NCI-H2107 (cell line): ENCODE measurements at places on chromosomes 1 and 21.

DNA sequence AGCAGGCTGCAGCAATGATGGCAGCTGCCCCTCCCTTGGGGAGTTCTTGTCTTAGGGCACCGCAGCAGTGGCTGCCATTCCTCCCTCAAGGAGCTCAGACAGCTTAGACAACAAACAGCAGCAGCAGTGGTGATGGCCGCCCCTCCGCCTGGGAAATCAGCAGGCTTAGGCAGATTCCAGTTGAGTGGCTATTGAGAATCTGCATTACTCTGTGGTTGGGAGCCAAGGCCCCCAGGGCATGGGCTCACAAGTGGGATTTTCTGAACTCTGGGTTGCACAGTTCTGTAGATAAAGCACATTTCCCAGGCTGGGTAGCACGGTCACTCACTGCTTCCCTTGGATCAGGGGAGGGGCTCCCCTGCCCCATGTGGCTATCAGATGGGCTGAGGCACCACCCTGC, 1280.7 kb upstream of the TMPRSS15 start:
- no peak for DNase-seq

GRCh38 chr1:21495225-21495820, 13.9 kb upstream of the ALPL start:
- no peak for DNase-seq

GRCh38 chr21:36186506-36187399, 30.1 kb downstream of the DOP1B start:
- no peak for DNase-seq

DNA sequence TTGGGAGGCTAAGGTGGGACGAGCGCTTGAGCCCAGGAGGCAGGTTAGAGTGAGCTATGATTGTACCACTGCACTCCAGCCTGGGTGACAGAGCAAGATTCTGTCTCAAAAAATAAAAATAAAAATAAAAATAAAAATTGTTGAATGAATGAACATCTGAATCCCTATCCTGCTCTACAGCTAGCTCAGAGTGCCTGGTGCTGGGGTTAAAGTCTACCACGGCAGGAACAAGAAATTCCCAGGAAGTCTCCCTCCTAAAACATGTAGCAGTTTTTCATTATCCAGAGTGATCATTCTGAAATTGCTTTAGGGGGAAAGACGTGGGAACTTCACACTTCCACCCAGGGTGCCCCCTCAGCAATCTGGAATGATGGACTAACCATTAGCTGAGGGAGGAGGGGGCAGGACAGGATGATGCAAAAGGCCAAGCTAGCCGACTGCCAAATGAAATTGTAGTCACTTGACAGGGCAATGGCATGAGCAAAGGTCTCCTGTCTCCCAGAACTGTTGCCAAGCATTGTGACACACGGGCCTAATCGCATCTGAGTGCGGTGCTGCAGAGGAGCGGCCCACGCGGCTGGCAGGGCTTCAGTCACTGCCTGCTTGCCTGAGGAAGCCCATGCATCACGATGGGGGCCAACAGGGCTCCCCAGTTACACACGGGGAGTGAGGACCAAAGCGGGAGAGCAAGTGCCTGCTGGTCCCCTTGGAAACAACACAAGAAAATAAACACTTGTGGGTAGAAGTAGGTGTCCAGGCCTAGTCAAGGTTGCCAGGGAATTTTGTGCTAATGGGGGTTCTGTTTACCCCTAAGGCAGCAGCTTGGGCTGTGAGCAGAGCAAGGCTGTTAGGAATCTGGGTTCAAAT, 85.7 kb downstream of the NENF start:
- DNase-seq = no peak

DNA sequence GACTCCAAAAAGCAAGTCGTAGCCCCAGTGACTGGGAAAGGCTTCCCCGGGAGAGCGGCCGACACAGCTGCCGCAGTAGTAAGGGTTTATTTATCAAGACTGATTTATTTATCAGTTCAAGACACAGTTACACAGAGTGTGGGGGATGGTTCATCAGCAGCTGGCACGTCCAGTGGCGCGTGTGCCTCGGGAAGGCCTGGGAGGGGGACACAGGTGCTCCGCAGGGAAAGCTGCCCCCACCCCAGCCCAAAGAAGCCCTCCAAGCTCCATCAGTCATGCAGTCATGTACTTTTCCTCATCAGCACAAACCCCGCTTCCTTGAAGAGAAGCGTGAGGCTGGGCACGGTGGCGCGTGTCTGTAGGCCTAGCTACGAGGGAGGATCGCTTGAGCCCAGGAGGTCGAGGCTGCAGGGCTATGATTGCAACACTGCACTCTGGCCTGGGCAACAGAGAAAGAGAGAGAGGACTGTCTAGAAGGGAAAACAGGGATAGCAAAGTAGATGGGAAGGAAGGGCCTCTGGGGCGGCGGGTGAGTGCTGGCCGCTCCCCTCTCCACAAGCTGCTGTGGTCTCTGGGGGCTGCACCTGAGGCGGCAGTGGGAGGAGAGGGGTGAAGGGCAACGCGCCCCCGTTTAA, 53.2 kb downstream of the PRKCZ start:
- no peak for DNase-seq

DNA sequence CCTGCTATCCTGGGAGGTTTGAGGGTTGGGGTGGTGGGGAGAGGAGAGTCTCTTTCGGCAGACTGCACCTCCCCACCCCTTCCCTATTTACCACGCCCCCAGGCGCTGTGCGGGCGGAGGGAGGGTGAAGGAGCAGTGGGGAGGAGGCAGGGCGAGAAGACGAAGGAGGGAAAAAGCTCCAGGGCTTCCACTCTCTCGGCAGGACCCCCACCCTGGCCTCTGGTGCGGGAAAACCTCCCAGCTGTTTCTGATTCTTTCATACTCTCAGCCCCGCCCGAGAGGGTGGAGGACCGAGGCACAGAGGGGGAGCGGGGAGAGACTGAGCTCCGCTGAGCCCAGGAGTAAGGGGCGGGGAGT, 866 bp upstream of the WNT2B start:
- DNase-seq = no peak

DNA sequence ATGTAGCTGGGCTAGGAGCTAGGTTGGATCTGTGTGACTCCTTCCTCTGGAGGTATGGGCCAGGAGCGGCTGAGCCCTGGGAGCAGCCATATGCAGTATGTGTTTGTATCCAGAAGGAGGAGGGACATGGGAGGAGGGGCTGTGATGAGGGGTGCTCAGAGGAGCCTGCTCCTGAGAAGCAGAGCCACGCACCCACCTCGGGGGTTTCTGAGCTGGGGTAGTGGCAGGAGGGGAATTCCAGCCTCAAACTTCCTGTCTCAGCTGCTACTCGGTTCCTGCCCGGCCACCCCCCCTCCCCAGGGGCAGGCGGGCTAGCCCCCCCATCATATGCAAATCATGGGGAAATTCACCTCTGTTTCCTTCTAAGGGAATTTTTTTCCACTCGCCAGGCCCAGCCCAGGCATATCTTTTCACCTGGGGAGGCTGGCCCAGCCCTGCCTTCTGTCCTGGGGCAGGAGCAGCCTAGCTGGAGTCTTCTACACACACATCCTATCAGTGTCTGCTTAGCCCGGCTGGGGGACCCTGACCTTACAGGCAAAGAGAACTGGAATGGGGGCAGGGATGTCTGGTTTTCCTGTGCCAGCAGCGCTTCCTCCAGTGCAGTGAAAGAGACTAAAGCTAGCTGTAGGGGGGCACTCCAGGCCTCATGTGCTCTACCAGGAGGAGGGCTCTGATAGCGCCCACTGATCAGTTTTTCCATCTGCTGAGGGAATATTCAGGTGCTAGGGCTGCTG, 3.0 kb downstream of the ZC3H12A start:
- no peak for DNase-seq

GRCh38 chr1:48761411-48761810, 15.3 kb downstream of the BEND5 start:
- DNase-seq = no peak

DNA sequence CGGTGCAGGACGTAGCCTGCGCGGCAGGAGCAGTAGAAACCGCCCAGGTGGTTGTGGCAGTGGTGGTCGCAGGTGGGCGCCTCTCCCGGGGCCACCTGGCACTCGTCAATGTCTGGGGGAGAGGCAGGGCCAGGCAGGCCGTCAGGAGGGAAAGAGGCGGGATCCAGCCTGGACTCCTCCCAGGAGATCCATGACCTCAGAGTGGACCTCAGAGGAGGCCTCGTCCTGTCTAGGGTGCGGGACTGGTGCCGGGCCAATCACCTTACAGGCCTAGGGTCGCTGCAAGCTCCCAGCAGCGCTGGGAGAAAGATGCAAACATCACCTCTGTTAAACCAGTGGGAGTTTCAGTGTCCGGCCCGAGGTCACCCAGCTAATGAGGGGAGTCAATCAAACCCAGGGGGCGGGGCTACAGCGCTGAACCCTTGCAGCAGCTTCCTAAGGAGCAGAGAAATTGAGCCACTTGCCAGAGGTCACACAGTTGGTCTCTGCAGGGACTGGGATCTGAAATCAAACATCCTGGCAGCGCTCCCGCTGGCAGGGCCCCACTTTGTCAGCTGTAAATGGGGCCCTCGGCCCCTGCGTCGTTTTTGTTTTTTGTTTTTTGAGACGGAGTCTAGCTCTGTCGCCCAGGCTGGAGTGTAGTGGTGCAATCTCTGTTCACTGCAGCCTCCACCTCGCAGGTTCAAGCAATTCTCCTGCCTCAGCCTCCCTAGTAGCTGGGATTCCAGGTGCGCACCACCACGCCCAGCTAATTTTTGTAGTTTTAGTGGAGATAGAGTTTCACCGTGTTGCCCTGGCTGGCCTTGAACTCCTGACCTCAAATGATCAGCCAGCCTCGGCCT, 1.4 kb downstream of the MASP2 start:
- DNase-seq = no peak

- no peak for DNase-seq
Observed at GRCh38 chr1:8239306-8240023, 78.4 kb upstream of the SLC45A1 start.

DNA sequence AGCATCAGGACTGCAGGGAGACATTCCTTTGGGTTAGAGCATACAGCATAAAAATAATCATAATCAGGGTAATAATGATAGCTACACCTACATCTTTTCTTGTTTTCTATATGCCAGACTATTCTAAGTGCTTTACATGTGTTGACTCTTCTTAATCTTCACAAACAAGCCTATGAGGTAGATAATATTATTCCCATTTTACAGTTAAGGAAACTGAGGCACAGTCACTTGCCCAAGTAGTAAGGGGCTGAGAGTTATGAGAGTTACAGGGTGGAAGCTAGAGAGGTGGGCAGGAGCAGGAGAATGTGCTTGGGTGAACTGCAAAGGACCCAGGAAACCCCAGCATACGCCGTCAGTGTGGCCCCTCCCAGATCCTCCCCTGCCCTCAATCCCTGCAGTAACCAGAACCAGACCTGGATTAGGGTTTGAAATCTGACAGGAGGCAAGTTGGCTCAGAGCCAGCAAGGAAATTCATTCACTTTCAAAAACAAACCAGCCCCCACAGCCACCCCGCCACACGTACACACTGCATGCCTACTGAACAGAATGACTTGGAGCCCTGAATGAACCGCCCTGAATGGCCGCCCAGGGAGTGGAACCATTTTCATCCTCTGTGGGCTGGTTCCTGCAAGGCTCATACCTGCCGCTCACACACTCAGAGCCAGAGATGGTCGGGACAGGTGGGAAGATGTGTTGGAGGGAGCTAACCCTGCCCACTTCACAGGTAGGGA, 126.1 kb downstream of the TRABD2B start:
- no peak for DNase-seq

GRCh38 chr1:9466780-9467758, 72.2 kb upstream of the SLC25A33 start:
- no peak for DNase-seq

DNA sequence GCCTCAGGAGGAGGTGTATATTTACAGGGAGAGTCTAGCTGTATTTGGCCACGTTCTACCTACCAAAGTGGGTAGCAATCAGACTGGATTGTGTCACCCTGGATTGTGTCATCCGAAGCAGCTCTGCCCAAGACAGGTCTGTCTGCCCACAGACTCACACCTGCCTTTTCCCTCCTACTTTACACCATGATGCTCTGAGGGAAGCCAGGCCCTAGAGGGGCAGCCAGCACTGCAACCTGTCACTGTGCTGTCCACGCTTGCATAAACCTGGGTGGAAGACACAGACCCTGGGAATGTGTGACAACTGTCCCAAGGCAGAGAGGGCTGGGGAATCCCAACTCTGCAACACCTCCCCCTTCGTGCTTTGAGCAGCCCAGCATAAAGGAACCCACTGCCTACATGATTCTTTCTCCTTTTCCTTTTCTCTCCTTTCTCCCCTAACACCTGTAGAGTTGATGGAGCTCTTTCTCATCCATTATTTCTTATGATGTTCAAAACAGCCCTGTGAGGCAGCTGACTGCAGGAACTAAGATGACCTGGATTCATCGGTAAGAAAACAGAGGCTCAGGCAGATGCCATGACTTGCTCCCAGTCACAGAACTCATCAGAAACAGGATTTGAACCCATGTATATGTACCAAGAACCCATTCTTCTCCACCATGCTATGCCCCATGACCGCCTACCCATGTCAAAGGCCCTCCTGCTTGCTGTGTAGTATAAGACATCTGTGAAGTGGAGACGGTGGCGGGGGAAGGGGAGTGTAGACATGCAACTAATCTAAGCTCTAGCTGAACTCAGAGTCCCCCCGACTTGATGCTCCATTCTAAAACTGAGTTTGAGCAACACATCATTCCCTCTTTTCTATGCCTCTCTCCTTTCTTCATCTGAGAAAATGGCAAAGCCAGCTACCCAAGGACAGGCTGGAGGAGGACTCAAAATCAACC, 55.9 kb downstream of the ITPKB start:
- no peak for DNase-seq

DNA sequence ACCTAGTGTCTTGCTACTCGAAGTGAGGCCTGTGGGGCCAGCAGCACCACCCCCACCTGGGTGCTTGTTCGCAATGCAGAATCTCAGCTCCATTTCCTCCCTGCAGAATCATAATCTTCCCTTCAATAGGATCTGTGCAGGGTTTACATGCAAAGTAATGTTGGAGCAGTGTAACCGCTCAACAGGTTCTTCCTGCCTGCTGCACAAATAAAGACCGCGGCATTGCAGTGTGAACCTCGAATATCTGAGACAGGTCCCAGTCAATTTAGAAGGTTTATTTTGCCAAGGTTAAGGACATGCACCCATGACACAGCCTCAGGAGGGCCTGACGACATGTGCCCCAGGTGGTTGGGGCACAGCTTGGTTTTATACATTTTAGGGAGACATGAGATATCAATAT, 119.2 kb downstream of the TLR5 start:
- no peak for DNase-seq

DNA sequence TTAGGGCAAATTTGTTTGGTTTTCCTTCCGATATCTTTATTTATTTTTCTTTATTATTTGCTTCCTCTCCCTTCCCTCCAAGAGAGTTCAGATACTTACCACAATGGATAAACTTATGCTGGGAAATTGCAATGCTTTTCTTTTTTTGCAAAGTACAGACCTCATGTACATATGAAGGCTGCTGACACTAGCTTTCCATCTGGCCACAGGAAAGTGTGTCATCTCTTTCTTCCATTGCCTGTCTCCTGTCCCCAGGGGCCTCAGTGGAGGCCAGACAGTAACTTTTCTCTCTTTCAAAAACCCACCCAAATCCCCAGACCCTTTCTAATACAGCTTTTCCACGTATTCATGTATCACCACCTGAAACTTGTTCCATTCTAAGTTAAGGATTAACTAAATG, 73.9 kb downstream of the ST6GALNAC3 start:
- DNase-seq = no peak
